Activated T-helper 1 cell treated with anti-CD3 and anti-CD28 coated beads, Interleukin-12 subunit alpha, Interleukin-12 subunit beta, Interleukin-2, Interleukin-4 antibody, amounts not matched to agents 30 ng/mL and 10 ng/mL and 1 ng/mL, durations not matched to agents 14 hours and 24 hours and 36 hours (primary cell): ENCODE measurements at places on chromosomes 1 and 21. TPM values are rescaled to one million over a fixed set of nuclear protein-coding genes. Genes with fewer than 3 reads are reported as not detected.
A peak's percentile ranks its signal among the peaks of the same experiment; 100 is the strongest.

GRCh38 chr21:41425954-41426675, at the start of gene MX1:
TSS of gene MX1 (plus strand) at chr21:41426239. CDS start at chr21:41432071, 5,832 bp downstream.
- DNase-seq: peak; percentile 89
- H3K4me1 ChIP-seq: peaks cover 82% of the 10 kb centered on the region
- peak within 1 kb of the TSS; percentile 96 for H3K4me3 ChIP-seq
- H3K36me3 ChIP-seq: peaks cover 29% of the 10 kb centered on the region
- H3K27me3 ChIP-seq: no peaks in the 10 kb centered on the region

GRCh38 chr1:162370721-162371120, 5.9 kb downstream of the SPATA46 start:
- no peak overlapping the region for H3K27ac ChIP-seq
- no peak overlapping the region for H3K4me3 ChIP-seq
- no peaks in the 10 kb centered on the region for H3K4me1 ChIP-seq
- H3K27me3 ChIP-seq: no peaks in the 10 kb centered on the region

- H3K27ac ChIP-seq: no peak overlapping the region
- H3K4me1 ChIP-seq: no peaks in the 10 kb centered on the region
- H3K27me3 ChIP-seq: no peaks in the 10 kb centered on the region
- DNase-seq: no peak
- no peak overlapping the region for H3K4me3 ChIP-seq
Observed at GRCh38 chr1:53206735-53207379, 10.2 kb downstream of the CPT2 start.

GRCh38 chr1:19758227-19758830, 41.4 kb downstream of the TMCO4 start:
- no peaks in the 10 kb centered on the region for H3K4me1 ChIP-seq
- no peak for DNase-seq
- no peak overlapping the region for H3K4me3 ChIP-seq
- H3K27ac ChIP-seq: no peak overlapping the region
- no peaks in the 10 kb centered on the region for H3K36me3 ChIP-seq

GRCh38 chr1:167651161-167651693, 21.2 kb downstream of the RCSD1 start:
- DNase-seq: no peak

C1orf185 gene
- total RNA-seq: not detected in 2 replicates
